Stimulated activated CD8-positive, alpha-beta memory T cell treated with anti-CD3 and anti-CD28 coated beads, Interleukin-4, amount 100 ng/mL, for 1 hour (primary cell): ENCODE measurements at places on chromosomes 5 and 9.

DNA sequence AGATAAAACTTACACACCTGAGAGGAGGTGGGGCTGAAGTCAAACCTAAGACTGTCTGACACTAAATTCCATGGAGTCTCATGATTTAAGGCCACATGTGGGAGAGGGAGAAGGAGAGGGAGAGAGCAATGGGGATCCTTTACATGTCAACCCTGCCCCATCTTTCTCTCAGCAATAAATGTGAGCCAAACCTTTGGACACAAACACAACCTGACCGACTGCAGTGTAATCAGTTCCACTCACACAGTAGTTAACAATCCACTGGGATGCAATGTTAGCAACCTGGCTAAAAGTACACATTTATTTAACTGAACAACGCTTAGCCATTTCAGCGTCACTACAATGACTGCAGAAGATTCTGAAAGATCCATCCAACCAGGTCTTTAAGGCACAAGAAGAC lies 273.0 kb downstream of the GLIS3 start:
- no peak for DNase-seq

DNA sequence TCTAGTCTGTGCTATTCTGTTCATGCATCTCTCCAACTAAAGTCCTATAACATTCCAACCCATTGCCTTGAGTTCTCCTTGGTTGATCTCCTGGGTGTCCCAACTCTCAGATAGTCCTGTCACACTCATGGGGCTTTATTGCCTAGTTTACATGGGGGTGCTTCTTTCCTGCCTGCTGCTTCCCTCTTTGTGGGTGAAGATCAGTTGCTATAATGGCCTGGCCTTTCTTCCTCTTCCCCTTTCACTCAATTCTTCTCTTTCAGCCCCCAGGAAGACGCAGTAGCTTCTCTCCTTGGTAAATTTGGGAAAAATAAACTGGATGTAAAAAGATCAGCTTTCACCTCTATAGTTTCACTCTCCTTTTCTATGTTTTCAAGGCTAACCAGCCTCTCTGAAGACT lies 66.5 kb downstream of the PTCD2 start:
- no peak for DNase-seq

DNA sequence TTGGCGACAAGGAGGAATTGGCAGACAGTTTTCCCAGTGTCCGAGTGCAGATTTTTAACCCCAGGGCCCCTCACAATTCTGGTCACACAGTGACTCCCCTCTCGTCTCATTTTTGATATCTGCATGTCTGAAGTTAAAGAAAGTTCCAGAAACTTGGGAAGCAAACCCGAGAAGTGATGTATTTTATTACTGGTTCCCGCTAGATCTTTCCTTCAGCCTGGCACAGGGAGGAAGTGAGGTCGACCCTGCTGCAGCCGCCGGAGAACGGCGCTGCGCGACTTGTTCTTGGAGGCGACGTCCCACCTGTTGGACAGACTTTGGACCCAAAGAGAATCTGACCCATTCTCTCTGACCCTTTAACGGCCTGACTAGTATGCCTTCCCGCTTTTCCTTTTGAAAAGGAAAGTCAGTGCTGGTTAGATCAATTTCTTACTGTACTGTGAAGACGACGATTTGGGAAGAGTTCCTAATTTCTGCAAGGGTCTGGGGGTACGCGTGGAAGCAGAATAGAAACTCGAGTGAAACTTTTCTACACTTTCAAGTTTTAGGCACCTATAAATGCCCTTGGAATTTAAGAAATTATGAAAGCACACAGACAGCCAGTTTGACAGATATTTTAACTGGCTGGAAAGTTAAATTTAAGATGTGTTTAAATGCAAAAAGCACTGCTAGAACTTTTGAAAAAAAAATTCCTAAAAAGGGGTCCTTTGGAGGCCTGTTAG lies 744 bp downstream of the OTULIN start:
- no peak for DNase-seq

DNA sequence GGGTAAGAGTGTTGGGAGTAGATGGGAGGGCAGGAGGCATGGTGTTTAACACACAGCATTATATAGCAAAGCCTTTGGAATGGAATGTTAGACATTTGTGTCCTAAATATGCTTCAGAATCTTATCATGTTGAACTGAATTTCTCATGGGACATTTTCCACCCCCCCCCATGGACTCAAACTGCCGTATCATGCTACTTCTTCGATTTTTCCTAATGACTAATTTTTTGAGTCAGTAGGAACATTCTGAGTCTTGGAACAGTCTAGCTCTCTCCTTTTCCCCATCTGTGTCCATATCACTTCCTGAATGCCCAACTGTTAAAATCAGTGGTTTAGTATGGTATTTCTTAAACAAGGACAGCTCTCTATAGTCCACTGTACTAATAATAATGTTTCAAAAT lies 380.6 kb downstream of the TLE4 start:
- DNase-seq: no peak

GRCh38 chr9:134413890-134414623 lies 87.8 kb downstream of the RXRA start:
- no peak for DNase-seq

DNA sequence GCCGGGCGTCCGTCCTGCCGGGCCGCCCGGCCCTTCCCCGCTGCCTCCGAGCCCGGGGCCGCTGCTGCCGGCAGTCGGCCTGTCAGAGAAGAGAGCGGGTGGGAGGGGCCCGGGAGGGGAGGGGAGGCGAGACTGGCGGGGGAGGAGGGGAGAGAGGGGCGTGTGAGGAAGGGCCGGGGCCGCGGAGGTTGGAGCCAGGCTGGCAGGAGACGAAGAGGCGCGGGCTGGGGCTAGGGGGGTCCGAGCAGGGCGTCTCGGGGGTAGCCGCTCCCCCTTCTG lies 570 bp downstream of the CREBRF start:
- no peak for DNase-seq

DNA sequence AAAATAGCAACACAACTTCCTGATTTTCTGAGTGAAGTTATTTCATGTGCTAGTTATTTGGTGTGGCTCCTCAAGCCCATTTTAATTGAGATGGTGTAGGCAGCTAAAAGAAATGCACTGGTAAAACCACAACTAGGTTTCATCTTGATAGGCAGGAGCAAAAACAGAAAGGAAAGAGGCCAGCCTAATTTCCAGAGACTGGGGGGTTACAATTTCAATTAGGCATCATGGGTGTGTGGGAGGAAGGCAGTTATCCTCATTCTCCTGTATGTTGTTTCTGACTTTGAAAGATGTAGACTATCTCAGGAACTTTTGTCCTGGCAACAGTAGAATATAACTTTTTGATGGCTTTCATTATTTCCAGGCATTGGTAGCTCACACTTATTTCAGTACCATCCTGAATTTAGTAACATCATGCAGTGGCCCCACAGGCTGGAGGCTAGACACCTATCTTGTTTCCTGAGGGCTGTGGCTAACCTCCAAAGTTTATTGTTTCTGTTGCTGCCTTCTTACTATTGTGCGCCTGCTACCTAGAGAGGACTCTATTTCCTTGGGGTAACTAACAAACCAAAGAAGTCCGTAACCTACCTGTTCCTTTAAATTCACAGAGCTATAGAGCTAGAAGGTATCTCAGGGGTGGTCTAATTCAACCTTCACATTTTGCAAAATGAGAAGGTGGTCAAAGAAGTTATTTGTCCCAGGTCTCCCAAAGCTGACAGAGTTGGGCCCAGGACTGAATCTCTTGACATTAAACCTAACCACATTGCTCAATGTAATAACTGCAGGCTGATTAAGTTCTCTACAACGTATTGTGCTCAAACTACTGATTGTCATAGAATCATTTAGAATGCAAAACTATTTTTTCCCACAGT lies 42.4 kb downstream of the FYB1 start:
- DNase-seq: no peak

DNA sequence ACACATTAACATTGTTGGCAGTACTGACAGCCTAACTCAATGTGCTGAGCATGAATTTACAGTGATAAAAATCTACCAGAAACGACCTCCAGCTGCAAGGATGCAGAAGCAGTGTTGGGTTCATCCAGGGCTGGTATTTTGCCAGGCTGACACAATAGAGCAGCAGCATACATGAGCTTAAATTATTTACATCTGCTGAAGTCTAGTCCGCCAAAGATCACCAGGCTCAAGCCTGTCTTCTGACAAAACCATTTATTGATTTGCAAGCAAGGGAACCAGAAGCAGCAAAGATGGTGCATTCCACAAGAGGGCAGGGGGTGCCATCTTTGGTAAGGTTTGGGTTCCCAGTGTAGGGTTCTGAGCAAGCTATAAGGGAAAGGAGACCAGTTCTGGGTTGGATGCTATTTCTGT lies 8.7 kb upstream of the C5orf34 start:
- DNase-seq: no peak

DNA sequence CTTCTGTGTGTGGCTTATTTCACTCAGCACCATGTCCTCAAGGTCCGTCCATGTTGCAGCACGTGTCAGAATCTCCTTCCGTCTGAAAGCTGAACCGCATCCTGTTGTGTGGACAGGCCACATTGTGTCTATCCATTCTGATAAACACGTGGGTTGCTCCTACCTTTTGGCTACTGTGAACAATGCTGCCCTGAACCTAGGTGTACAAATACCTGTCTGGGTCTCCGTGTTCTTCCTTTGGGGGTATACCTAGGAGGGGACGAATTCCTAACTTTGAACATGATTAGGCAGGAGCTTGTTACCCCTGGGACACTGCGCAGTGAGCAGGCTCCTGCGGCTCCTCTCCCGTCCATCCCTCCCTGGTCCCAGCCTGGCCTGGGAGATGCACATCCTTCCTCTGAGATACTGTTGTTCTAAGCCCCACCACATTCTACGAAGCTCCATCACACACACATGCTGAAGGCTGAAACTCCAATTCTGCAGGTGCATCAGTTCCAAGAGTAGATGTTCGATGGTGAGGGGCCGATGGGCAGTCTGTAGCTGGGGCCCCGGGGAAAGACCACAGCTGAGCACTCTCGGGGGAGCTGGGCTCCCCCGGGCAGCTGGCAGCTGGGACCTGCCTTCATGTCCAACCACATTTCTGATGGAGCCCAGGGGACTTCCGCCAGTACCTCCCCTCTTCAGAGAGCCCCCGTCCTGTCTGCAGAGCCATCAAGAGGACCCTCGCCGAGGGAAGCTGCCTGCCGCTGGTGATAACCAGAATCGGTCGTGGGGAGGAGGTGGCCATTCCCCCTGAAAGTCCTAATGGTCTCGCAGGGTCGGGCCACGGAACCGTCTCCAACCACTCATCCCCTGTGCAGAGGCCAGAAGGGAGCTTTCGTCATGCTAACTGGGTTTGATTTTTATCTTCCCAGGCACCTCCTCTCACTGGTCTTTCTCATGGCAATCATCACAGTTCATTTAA lies 120.9 kb downstream of the COL23A1 start:
- no peak for DNase-seq

DNA sequence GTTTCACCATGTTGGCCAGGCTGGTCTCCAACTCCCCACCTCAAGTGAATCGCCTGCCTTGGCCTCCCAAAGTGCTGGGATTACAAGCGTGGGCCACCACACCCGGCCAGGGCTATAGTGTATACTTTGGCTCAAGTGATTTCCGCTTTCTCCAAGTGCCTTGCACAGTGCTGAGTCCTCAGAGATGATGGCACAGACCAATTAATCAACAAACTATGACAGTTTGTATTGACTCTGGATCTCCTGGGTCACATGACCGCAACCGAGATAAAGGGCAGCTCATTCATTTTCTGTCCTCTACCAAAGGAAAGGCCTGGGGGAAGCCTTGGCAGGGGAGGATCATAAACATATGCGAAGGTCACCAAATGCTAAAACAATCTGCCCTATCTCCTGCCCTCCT lies 11.4 kb upstream of the LARP1 start:
- no peak for DNase-seq

GRCh38 chr9:134693011-134693410 lies 51.4 kb downstream of the COL5A1 start:
- no peak for DNase-seq

DNA sequence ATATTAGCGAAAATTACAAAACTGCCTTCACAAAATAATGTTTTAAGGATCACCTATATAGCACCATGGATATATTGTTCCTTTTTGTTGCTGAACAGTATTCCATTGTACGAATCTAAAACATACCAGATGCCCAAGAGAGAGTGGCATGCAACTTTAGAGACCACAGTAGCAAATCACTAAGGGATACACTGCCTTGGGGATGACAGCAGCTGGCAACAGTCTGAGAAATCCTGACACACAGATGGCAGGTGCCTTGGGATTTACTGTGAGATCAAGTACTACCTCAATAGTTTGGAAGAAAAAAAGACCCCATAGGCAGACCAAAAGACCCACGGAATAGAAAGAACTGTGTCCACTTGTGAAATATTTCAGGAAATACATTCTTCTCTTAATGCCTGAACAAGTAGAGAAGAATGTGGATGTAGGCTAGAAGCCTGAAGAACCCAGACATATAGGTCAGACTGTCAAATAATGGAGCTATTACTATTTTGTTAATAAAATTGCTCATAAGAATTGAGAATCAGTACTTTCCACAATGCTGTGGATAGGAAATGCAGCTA lies 53.4 kb downstream of the PLPP1 start:
- no peak for DNase-seq

DNA sequence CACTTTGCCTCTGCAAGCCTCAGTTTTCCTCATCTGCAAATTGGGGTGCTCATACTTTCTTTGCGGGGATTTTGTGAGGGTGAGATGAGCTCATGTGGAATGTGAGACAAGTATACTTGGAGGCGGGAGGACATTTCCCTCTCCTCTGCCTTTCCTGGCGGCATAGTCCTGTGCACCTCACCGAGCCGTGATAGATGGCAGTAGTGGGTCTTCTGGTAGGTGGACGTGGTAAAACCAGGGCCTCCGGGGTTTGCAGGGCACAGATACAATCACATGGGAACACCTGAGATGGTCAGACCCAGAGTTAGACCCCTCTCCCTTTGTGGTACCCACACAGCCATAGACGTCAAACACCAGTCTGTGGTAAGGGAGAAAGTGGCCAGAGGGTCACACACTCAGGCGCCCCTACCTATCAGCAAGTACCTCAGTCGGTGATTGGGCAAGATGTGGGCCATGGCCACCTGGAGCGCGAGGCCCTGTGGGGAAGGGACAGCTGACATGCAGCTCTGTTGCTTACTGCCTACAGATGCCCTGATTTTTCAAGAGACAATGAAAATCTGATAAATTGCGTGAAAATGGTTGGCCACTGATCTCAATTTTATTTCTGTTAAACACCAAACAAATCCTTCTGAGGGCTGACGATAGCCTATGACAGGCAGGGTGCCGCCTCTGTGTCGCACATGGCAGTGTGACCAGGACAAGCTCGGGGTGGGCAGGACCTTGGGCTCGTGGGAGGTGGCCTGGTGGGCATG lies 9.9 kb downstream of the ERGIC1 start:
- DNase-seq: no peak

DNA sequence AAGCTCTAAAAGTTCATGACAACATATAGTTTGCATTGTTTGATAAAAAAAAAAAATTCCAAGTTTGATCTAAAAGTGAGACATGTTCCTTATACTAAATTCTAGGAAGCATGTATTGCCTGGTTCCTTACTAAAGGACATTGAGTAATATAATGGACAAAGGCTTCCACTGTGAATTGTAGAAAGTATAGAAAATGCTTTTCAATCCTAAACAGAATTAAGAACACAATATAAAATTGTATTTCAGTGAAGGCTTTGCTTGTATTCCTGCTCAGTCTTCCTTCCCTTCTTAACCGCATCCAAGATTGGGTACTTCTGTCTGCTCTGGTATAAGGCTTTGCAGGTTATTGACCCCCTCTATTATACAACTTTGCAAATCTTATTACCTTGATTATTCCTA lies 2.4 kb downstream of the RECK start:
- DNase-seq: no peak

- no peak for DNase-seq
Observed at GRCh38 chr9:8809741-8810140, 1010.2 kb upstream of the DMAC1 start.
